MV-4-11 (cell line): ENCODE measurements at places on chromosomes 4 and X.

DNA sequence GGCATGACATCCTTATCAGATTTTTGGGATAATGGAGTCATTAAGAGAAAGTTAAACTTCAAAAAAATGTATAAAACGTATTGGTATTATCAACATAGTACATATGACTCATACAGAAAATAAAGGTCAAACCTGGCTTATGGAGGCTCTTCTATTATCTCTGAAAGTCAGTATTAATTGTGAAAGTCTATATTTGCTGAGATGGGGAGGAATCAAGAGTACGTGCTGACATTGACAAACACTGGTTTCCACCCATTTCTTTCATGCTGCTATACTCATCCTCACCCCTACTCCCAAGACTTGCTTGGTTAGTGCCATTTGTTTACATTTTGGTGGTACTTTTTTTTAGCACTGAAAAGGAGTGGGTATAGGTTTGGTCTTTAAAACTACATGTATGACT lies 30.8 kb upstream of the PLA2G12A start:
- DNase-seq = no peak

GRCh38 chrX:9866633-9867032 lies 80.4 kb downstream of the SHROOM2 start:
- DNase-seq = no peak

DNA sequence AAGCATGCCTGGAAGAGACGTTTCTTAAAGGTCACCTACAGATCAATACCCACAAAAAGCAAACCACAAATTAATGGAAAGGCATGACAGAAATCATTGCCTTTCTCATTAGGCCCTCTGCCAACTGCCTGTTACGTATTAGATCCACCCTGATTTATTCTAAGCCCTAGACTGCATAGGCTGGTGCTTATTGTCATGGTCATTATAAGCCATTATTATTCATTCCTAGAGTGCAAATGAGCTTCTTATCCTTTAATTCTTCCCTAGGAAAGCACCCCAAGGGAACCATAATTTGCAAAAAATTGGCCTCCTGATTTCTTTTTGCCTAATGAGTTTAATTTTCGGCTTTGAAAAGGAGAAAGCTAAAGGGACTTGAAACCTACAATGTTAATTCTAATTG lies 184.2 kb upstream of the GPRIN3 start:
- no peak for DNase-seq

- DNase-seq = no peak
Observed at GRCh38 chrX:45868425-45868824, 667.7 kb upstream of the DIPK2B start.

- no peak for DNase-seq
Observed at GRCh38 chr4:79682801-79683530, 274.9 kb upstream of the GK2 start.

DNA sequence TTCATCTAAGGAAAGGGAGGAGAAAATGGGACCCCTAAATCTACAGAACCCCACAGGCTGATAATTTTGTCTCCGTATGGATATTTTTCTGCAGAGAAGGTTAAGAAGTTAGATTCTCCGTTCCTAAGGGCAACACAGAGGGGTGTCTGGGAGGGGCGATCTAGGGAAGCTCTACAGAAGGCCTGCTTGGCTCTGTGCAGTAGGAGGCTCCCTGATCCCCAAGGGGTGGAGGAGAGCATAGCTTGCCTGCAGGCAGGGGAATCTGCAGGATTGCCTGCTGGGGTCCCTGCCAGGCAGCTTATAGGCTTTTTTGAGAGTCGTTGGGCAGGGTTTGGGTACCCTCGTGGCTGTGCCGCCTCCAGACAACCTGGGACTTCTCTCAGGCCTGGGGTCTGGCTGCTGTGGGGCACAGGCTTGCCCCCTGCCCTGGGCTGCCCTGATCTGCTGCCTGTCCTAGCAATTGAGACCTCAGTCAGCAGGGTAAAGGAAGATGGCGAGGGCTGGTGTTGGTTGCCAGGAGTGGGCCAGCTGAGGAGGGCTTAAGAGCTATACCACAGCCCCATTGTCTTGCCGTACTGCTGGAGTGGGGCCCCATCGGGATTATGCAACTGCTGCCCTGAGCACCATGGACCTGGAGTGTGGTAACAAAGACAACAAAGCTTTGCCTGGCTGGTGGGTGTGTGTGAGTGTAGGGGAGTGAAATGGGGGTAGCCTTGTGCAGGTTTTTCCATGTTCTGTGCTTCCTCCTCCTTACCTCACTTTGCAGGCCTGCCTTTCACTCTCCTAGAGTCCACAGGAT lies 74.1 kb downstream of the EFNB1 start:
- DNase-seq = peak; percentile 41

GRCh38 chrX:38313190-38313589 lies 14.1 kb downstream of the RPGR start:
- no peak for DNase-seq

GRCh38 chr4:126486377-126486776 lies 1146.4 kb upstream of the INTU start:
- no peak for DNase-seq
